ENCODE measurements at places on chromosomes 3 and 15. TPM values are rescaled to one million over a fixed set of nuclear protein-coding genes. Genes with fewer than 3 reads are reported as not detected.

DNA sequence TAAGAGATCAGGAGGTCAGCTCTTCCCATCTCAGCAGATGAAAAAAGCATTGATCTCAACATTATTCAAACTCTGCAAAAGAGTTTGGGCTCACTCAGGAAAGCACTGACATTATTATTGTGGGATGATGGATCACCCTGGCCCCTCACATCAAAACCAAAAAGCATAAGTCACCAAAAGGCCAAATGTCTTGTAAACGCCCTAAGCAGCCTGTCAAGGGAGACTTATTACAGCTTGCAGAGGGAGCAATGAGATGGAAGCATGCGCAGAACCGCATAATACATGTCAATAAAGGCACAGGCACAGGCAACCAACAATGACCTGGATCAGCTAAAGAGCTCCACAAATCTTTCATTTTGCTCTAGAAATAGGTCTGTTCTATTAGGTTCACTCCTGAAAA lies 4.6 kb downstream of the FSIP1 start:
- DNase-seq = no peak

GRCh38 chr15:38563723-38564519 lies 693 bp downstream of the RASGRP1 start:
- DNase-seq = peak; percentile 56

DNA sequence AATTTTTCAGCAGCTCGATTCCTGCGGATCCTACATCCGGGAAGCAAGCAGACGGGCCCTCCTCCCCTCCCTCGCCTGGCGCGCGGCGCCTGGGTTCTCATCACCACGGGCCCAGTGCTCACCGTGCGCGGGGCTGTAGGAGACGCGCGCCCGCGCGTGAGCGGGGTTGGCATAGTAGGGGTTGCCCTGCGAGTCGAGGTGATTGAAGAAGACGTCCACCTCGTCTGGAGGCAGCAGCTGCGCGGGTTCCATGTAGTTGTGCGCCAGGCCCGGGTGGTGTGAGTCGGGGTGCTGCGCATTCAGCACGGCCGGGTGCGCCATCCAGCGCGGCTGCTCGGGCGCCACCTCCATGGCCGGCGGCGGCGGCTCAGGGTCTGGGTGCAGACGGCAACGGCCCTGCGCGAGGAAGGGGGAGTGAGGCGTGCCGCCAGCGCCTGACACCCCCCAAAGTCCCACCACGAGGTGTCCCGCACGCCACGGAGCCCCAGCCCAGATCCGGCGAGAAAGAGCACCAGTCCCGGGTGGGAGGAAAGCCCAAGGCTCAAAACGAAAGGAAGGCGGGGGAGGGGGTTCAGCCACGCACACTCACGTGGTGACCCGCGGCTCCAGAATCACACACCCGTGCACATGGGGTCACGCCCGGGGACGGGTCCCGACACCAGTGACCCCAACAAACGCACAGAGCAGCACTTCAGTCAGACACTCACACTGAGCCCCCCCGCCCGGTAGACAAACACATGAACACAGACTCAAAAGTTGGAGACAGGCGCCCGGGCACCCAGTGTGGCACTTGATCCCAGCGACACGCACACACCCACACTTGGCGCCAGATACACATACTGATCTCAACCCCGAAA lies 6.1 kb downstream of the GATA2 start:
- no peak for DNase-seq

DNA sequence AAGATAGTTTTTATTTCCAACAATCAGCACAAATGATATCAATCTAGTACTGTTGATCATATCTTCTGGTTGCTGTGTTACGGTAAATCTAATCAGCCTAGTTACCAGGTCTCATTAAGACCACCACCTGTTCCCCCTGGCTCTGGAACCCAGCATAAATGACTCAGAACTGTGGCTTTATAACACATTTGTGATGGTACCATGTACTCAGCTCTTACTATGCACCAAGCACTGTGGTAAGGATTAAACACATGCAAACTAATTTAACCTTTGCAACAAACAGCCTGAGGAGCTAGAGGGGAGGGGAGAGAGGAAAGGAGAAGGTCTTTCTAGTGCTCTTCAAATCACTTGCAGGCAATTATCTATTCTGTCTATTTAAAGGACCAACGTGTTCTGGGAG lies 173.9 kb upstream of the LMCD1 start:
- no peak for DNase-seq

GRCh38 chr3:139281096-139281495 lies 62.7 kb upstream of the MRPS22 start:
- no peak for DNase-seq

- DNase-seq = no peak
Observed at GRCh38 chr15:76298986-76299385, 12.3 kb downstream of the ETFA start.

GRCh38 chr15:65638681-65639089 lies 16.9 kb downstream of the SLC24A1 start:
- peak; percentile 68 for DNase-seq

DNA sequence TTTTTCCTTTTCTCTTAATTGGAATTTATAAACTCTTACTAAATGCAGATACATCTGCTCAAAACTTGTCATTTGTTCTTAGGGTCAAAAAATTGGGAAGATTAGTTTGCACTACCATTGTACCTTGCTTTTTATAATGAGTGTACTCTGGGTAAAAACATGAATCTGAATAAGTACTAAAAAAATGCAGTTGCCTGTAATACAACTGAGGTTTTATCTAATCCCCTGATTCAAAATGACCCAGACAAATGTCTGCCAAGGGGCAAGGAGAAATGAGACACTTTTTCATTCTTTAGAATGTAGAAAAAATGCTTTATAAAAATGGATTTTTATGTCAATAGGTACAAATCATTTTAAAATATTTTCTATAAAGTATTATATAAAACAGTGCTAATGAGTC lies 42.4 kb downstream of the RASA2 start:
- no peak for DNase-seq

DNA sequence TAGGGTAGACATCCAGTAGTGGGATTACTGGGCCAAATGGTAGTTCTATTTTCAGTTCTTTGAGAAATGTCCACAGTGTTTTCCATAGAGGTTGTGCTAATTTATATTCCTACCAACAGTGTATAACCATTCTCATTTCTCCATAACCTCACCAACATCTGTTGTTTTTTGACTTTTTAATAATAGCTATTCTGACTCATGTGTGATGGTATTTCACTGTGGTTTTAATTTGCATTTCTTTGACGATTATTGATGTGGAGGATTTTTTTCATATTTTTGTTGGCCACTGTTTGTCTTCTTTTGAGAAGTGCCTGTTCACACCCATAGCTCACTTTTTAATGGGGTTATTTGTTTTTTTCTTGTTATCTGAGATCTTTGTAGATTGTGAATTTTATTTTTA lies 125.2 kb downstream of the CFAP20DC start:
- DNase-seq = no peak

The NEIL1 gene
- total RNA-seq = not detected

The STRA6 gene
- 17.7 TPM for total RNA-seq

The ECE2 gene
- not detected for total RNA-seq

The ZNF80 gene
- not detected for total RNA-seq

The PLSCR2 gene
- not detected for total RNA-seq

All from Caki2 (cell line).